Fibroblast of villous mesenchyme (primary cell): ENCODE measurements at places on chromosomes 4 and X. TPM values are rescaled to one million over a fixed set of nuclear protein-coding genes. Genes with fewer than 3 reads are reported as not detected.

The CXCL13 gene
- under 0.01 TPM in 1 of 2 replicates, not detected in the other for total RNA-seq

The USP17L28 gene
- total RNA-seq = not detected in 2 replicates

The F9 gene
- total RNA-seq = not detected in 2 replicates

The AFP gene
- total RNA-seq = 0.32 TPM in 1 of 2 replicates, not detected in the other

The ACOX3 gene
- 26.8 and 32.5 TPM in 2 replicates for total RNA-seq

The HDX gene
- total RNA-seq = 4.8 and 9.9 TPM in 2 replicates

The NKAP gene
- total RNA-seq = 3.9 and 4.8 TPM in 2 replicates

The CPZ gene
- total RNA-seq = 15.5 and 19.0 TPM in 2 replicates

The TLR8 gene
- not detected in 2 replicates for total RNA-seq

The SPATA4 gene
- total RNA-seq = 0.97 TPM in 1 of 2 replicates, not detected in the other

The CXCL6 gene
- 0.64 and 4.7 TPM in 2 replicates for total RNA-seq

The PABPC4L gene
- 9.1 and 12.2 TPM in 2 replicates for total RNA-seq

The MTM1 gene
- total RNA-seq = 8.4 and 13.4 TPM in 2 replicates

The CPE gene
- 3.5 and 15.1 TPM in 2 replicates for total RNA-seq

The CYP2U1 gene
- total RNA-seq = 10.3 and 19.0 TPM in 2 replicates

The DMP1 gene
- not detected in 2 replicates for total RNA-seq

The C4orf36 gene
- total RNA-seq = 0.64 and 1.3 TPM in 2 replicates

The LRPAP1 gene
- 21.2 and 24.8 TPM in 2 replicates for total RNA-seq

The CCDC149 gene
- total RNA-seq = 6.1 and 8.6 TPM in 2 replicates

The XK gene
- total RNA-seq = 0.64 and 0.86 TPM in 2 replicates

The GAGE2A gene
- not detected in 2 replicates for total RNA-seq

The EDNRA gene
- 0.86 and 4.2 TPM in 2 replicates for total RNA-seq

The SMARCA1 gene
- total RNA-seq = 64.7 and 93.3 TPM in 2 replicates

The NPY2R gene
- total RNA-seq = not detected in 2 replicates

The FGF2 gene
- total RNA-seq = 66.0 and 176 TPM in 2 replicates

The ETDB gene
- total RNA-seq = not detected in 2 replicates

The FMR1NB gene
- not detected in 2 replicates for total RNA-seq

The BEND2 gene
- not detected in 2 replicates for total RNA-seq

The POLN gene
- 1.6 and 4.7 TPM in 2 replicates for total RNA-seq

The LRAT gene
- not detected in 2 replicates for total RNA-seq

The FAM47A gene
- total RNA-seq = not detected in 2 replicates

The SMIM14 gene
- total RNA-seq = 24.5 and 29.4 TPM in 2 replicates

The CXorf49 gene
- not detected in 2 replicates for total RNA-seq

The USP26 gene
- not detected in 2 replicates for total RNA-seq

The PRSS12 gene
- 11.7 and 19.3 TPM in 2 replicates for total RNA-seq

The PABPC1L2B gene
- total RNA-seq = not detected in 2 replicates

The HTRA3 gene
- 0.86 and 1.3 TPM in 2 replicates for total RNA-seq

The SPANXN3 gene
- not detected in 2 replicates for total RNA-seq

The KLB gene
- total RNA-seq = not detected in 2 replicates

The GPM6B gene
- under 0.01 and 1.3 TPM in 2 replicates for total RNA-seq

The SUPT20HL2 gene
- under 0.01 TPM in 1 of 2 replicates, not detected in the other for total RNA-seq

The HOPX gene
- under 0.01 and 0.97 TPM in 2 replicates for total RNA-seq

The NAP1L3 gene
- total RNA-seq = 5.5 and 9.1 TPM in 2 replicates

The IL15 gene
- 9.5 and 11.6 TPM in 2 replicates for total RNA-seq

The DDIT4L gene
- 3.0 and 3.5 TPM in 2 replicates for total RNA-seq

The GAB1 gene
- total RNA-seq = 13.0 and 16.1 TPM in 2 replicates

The FAM47E gene
- 0.32 and 0.86 TPM in 2 replicates for total RNA-seq

The F11 gene
- total RNA-seq = not detected in 2 replicates

The GNRHR gene
- under 0.01 TPM in 1 of 2 replicates, not detected in the other for total RNA-seq

The MAGEC1 gene
- total RNA-seq = not detected in 2 replicates

The SSX4B gene
- not detected in 2 replicates for total RNA-seq

The TMEM156 gene
- total RNA-seq = under 0.01 TPM in 1 of 2 replicates, not detected in the other

The MTHFD2L gene
- 7.4 and 16.8 TPM in 2 replicates for total RNA-seq

The TMEM31 gene
- total RNA-seq = 0.32 TPM in 1 of 2 replicates, not detected in the other

The GPRASP1 gene
- 2.6 and 2.9 TPM in 2 replicates for total RNA-seq

The ETDA gene
- not detected in 2 replicates for total RNA-seq

The PAGE1 gene
- not detected in 2 replicates for total RNA-seq
